Activated CD4-positive, alpha-beta T cell treated with anti-CD3 and anti-CD28 coated beads, Interleukin-2, amount 50 U/mL, for 48 hours (primary cell): ENCODE measurements at places on chromosomes 2 and 18.

DNA sequence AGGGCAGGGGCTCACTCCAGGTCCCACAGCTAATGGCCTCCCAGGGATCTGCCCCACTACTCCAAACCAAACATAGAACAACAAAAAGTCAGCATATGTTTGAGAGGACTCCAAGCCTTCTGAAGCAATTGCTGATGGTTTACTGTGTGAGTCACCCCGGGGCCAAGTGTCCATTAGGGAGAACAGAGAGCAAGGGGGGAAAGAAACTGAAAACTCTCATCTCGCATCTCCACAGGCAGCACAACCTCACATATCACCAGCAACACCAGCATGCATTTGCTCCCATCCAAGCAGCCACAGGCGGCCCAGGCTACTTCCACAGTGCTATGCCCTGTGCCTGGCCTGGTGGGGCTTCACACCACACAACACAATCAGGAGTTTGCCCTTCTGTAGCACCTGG lies 39.1 kb downstream of the CYRIA start:
- DNase-seq, result no peak

DNA sequence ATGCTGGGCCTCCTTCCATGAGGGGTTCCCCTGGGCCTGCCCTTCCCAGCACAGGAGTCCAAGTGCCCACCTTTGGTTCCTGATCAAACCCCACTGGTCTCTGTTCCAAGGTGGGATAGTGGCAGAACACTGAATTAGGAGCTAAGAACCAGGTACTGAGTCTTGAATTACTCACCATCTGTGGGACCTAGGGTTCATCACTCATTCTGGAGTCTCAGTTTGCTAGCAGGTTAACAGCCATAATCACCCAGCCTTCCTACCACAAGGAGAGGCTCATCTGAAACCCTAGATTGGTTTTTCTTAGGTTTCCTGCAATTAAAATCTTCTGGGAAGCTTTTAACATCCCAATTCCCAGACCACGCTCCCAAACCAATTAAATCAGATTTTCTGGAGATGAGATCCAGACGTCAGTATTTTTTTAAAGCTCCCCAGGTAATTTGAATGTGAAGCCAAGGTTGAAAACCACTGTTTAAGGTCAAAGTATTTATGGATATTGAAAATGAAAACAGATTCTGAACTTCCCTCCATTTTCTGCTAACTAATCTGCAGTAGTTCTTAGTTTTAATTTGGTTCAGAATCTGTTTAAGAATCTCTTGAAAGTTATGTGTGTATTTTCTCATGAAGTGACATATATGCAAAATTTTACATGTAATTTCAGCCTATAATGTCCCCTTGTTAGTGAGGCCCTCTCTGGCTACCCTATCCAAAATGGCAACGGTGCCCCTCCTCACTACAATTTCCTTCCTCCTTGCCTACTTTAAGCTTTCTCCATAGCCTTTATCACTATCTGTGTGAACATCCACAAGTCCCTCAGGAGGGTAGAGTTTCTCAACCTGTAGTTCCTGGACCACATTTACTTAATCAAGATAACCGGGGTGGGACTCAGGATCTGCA lies 166.5 kb upstream of the CXCR4 start:
- no peak for DNase-seq

GRCh38 chr18:75358928-75359327 lies 68.6 kb downstream of the SMIM21 start:
- DNase-seq, result no peak

- DNase-seq, result no peak
These were observed 96.4 kb downstream of the CERS6 start for GRCh38 chr2:168552450-168552856.

DNA sequence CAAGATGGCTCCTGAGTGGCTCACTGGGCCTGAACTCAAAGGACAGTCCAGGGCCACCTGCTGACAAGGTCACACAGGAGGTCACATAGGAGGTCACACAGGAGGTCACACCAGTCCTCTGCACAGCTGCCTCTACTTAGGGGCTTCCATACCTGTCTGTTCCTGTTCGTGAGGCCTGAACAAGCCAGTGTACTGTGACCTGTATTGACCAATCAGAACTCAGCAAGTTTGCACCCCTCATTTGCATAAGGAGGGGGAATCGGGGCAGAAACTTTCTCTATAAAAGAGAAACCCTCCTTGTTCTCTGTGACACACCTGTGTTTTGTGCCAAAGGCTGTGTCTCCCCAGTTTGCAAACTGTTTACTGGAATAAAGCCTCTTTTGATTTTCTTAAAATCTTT lies 478.9 kb downstream of the EIPR1 start:
- DNase-seq, result no peak

DNA sequence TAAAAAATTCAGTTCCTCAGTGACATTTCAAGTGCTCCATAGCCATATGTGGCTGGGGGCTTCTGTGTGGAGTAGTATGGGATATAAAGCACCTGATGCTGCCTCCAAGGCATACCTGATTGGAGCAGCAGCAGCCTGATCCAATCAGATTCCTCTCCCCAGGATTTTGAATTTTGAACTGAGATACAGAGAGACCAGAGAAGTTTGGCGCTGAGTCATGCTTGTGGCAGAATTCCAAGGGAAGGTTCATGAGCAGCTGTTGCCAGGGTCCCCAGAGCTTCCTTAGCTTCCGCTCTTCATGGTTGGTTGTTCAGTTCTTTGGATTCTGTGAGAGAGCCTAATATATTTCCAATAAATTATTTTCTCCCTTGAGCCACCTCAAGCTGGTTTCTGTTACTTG lies 29.0 kb upstream of the CFAP36 start:
- no peak for DNase-seq

- DNase-seq, result peak; percentile 11
These were observed 36.7 kb downstream of the PRKD3 start for GRCh38 chr2:37287966-37288365.

GRCh38 chr18:42486271-42486670 lies 531.2 kb downstream of the PIK3C3 start:
- DNase-seq, result no peak

DNA sequence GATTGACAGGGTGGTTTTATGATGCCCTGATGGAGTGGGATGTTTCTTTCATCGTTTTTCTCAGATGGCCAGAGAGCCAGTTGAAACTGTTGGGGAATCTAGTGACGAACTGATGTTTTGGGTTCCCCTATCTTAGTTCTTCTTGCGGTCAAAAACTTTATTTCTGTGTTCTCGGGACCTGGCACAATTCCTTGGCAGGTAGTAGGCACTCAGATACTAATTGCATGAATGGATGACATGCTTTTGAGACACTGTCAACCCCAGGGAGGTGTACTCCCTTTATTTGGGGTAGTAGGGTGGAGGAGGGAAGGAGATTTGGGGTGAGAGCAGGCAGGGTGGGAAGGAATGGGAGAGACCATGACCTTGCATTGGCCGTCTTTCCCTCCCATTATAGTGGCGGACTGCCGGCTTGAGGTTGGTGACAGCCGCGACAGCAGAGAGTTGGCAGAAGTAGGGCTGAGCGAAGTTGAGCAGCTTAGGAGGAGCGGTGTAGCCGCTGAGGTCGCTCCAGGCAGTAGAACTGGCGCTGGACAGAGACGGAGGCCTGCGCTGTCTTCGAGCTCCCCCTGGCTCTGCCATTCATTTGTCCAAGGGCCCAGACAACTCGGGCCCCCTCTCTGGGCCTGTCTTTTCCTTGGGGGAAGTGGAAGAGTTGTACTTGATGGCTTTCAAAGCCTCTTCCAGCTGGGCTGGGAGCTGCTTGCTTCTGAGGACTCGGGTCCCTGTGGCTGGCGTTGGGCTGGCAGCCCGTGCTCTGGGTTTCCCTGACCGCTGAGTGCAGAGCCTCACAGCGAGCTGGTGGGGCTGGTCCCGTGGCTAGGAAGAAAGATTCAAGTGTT lies 2.6 kb downstream of the TET3 start:
- DNase-seq, result peak; percentile 58
